ENCODE measurements at places on chromosomes 11 and 22. TPM values are rescaled to one million over a fixed set of nuclear protein-coding genes. Genes with fewer than 3 reads are reported as not detected.

The PDE3B gene
- polyA plus RNA-seq, result 1.1 TPM

The TSGA10IP gene
- not detected for polyA plus RNA-seq

The ACR gene
- polyA plus RNA-seq, result not detected

The SIK3 gene
- polyA plus RNA-seq, result 52.1 TPM

GRCh38 chr11:47850337-47850736 lies 2.2 kb upstream of the NUP160 start:
- H3K4me1 ChIP-seq, result peaks cover 64% of the 10 kb centered on the region
- no peaks in the 10 kb centered on the region for H3K27me3 ChIP-seq
- peak overlapping the region; percentile 94 for H3K27ac ChIP-seq

DNA sequence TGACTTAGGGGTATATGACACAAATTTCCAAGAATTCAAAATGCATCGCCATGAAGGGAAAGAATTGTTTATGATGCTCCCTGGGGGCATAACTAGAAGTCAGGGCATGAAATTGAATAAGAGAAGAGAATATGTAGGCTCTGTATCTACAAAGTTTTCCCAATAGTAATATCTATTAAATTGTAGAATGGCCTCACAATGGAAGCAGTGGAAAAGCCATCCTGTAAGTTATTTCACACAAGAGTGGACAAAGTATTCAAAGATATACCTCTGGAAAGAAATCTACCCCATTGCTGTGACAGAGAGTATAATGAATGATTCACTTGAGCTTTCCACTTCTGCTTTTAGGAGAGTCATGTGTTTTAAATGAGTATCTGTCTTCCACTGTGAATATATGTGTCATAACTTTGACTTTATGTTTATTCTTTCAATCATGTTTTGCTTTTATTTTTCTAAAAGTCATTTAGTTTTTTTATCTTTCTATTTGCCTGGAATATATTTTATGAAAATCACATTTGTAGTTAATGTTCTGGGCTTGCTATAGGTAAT lies 65.7 kb upstream of the DDI1 start:
- no peak for DNase-seq
- no peak overlapping the region for H3K27ac ChIP-seq
- no peaks in the 10 kb centered on the region for H3K36me3 ChIP-seq
- H3K4me1 ChIP-seq, result no peaks in the 10 kb centered on the region
- no peak overlapping the region for H3K4me3 ChIP-seq

DNA sequence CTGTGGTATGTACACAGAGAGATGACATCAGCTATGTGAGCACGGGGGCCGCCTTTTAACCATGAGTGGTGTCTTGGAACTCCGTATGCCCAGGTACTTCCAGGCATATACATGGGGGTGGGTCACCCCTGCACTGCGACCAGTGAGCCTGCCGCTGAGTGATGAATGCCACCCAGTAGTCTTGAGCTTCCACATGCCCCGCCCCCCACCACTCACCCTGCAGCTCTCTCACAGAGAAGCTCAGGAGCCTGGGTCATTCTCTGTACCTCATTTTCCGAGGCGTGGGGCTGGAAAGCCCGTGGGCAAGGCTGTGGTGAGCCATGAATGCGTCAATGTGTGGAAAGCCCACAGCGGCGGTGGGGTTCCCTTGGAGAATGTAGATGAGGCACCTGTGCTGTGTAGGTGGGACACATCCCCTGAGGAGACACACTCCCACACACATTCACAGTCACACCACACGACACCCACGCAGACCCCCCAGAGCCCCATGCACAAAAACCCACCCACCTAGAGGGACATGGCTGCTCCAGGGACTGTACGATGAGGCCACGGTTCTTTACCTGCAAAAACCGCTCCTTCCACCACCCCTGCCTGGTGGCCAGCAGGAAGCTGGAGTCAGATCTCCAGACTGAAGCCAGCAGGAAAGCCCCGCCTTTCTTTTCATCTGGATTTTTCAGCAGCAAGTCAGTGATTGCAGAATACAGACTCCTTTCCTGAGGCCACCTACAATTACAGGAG lies 67.6 kb downstream of the PIWIL3 start:
- DNase-seq, result no peak
- H3K36me3 ChIP-seq, result no peaks in the 10 kb centered on the region
- H3K27ac ChIP-seq, result no peak overlapping the region
- no peak overlapping the region for H3K4me3 ChIP-seq

DNA sequence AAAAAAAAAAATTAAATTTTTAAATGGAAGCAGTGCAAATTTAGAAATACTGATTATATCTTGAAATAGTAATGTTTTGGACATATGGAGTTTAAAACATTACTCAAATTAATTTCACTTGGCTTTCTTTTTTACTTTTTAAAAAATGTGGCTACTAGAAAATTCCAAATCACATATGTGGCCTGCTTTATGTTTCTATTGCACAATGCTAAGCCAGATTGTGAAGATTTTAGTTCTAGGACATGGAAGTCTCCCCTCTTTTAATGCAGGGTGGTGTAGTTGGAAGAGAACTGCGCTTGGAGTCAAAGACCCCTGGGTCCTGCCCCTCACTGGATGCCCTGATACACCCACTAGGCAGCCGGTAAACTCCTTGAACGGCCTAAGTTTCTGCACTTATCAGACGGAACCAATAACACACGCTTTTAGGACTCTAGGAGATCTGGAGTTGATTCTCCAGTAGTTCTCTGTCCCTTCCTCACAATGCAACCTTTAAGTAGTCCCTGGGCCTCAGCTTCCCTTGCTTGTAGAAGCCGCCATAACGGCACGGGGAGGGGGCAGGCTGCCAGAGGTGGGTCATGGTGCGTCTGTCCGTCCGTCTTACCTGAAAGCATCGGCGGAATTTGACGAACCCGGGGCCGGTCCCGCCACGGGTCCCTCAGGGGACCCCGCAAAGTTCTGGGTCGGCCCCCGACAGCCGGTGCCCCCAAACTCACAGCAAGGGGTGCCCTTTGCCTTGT lies 505 bp downstream of the FAM227A start:
- no peaks in the 10 kb centered on the region for H3K27me3 ChIP-seq
- no peaks in the 10 kb centered on the region for H3K36me3 ChIP-seq
- H3K4me1 ChIP-seq, result peaks cover 5% of the 10 kb centered on the region
- peak overlapping the region; percentile 100 for H3K4me3 ChIP-seq
- no peak for DNase-seq

GRCh38 chr22:50315289-50316113 lies 8.1 kb upstream of the PLXNB2 start:
- no peak for DNase-seq
- H3K36me3 ChIP-seq, result no peaks in the 10 kb centered on the region
- no peaks in the 10 kb centered on the region for H3K27me3 ChIP-seq
- H3K4me1 ChIP-seq, result peaks cover 20% of the 10 kb centered on the region

DNA sequence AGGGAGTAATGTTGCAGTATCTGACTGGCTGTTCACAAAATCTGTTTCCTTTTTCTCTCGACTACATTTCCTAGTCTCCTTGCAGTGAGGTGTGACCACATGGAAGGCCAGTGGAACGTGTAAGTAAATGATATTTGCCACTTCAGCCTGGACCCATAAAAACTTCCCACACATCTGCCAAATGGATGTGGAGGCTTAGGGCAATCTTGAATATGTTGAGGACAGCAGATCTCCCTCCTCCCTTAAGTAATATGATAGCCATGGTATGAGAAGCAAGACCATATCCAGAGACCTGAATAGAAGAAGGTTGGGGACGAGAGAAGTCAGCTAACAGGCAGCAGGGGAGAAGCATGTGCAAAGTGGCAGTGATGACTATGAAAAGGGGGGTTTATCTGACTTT lies 33.0 kb upstream of the C11orf87 start:
- no peak for DNase-seq
- no peaks in the 10 kb centered on the region for H3K27me3 ChIP-seq
- no peaks in the 10 kb centered on the region for H3K4me1 ChIP-seq
- no peak overlapping the region for H3K27ac ChIP-seq

DNA sequence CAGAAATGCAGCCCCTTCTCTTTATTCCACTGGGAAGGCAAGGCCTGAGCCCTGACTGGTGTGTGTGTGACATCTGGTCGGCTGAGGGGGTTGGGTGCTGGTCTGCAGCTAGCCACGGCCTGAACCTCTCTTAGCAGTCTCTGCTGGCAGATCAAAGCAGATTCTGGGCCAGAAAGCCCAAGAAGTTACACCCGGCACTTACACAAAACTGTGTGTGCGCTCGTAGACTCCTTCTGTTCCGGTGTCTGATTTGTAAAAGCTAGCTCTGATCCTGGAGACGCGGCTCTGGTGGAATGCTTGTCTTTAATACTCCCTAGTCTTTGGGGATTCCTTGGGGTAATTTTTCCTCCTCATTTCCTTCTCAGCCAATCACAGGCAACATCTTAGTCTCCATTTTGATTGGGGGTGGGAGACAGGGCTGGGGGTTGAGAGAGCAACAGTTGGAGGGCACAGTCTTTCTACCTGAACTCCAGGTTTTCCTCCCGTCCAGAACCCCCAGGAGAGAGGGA lies 5.5 kb downstream of the PKNOX2 start:
- H3K27me3 ChIP-seq, result peaks cover 91% of the 10 kb centered on the region
- DNase-seq, result no peak
- peaks cover 11% of the 10 kb centered on the region for H3K36me3 ChIP-seq
- no peak overlapping the region for H3K27ac ChIP-seq
- H3K4me1 ChIP-seq, result peaks cover 12% of the 10 kb centered on the region

DNA sequence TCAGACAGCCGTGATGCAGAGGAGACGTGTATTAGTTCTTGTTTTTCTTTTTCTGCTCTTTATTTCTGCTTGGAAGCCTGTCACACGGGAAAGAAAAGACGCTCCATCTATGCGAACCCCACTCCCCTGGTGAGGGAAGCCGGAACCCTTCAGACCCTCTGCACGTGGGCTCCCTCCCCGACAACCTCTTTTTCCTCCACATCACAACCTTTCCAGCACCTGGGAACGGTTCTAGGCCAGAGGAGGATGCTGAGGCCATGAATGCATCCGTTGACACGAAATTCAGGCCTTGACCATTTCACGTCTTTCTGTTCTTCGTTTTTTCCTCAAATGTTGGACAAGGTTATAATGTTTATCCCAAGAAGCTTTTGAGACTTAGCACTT lies 85.3 kb upstream of the WNT7B start:
- no peak overlapping the region for H3K27ac ChIP-seq
- H3K4me1 ChIP-seq, result peaks cover 40% of the 10 kb centered on the region
- peak overlapping the region; percentile 25 for H3K4me3 ChIP-seq
- no peak for DNase-seq
- H3K36me3 ChIP-seq, result no peaks in the 10 kb centered on the region

DNA sequence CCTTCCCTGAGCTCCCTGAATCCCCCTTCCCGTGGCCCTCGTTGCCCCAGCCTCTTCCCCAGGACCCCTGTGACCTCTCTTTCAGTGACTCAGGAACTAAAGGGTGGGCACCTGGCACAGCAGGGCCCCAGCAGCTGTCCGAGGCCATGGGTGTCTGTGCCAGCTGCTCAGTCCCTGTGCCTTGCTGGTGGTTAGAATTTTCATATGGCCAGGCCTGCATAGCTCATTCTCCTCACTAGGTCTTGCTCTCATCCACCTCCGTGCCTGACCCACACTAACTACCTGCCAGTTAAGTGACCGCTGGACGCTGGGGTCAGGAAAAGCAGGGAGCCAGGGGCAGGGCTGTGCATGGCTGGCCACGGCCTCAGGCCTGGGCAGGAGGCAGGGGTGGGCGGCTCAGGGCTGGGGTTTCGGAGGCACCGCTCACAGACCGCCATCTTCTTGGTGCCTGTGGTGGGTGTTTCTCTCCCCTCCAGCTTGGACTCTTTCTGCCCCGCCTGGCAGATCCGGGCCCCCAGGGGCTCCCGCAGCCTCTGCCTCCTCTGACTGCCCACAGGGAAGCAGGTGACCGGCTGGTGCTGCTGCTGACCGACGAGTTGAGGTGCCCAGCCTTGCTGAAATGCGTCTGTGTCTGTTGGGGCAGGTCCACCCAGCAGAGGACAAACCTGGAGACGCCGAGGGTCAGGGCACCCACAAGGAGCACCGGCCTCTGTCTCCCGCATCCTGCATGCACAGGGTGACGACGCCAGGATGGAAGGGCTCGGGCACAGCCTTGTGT lies 20.3 kb downstream of the MRGPRD start:
- DNase-seq, result no peak
- H3K4me3 ChIP-seq, result no peak overlapping the region
- H3K4me1 ChIP-seq, result peaks cover 14% of the 10 kb centered on the region
- peaks cover 6% of the 10 kb centered on the region for H3K36me3 ChIP-seq

DNA sequence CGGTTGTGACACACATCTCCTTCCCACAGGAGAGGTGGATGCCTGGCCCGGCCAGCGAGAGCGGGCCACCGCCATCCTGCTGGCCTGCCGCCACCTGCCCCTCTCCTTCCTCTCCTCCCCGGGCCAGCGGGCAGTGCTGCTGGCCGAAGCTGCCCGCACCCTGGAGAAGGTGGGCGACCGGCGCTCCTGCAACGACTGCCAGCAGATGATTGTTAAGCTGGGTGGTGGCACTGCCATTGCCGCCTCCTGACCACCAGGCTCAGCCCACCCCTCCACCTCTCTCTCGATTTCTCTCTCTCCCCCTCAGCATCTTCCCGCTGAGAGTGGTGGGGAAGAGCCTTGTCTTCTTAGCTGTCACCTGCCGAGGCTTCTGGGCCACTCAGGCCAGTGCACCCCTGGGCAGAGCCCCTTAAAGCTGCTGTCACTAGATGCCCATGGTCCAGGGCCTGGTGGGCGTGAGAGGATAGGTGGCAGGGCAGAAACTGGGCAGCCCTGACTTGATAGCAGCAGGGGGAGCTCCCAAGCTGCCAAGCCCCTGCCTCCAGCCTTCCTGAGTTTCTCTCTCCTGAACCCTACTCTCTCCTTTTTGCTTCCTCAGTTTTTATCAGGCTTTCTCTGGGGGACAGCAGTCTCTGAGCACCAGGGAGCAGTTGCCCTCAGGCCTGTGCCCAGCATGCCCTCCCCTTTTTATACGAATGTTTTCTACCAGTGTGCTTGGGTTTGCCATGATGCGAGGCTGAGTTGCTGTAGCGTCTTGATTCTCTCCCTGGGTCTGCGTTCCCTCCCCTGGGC lies 9.3 kb downstream of the SHISA8 start:
- H3K27me3 ChIP-seq, result peaks cover 6% of the 10 kb centered on the region
- peaks cover 23% of the 10 kb centered on the region for H3K4me1 ChIP-seq
- H3K27ac ChIP-seq, result peak overlapping the region; percentile 78
- peaks cover 7% of the 10 kb centered on the region for H3K36me3 ChIP-seq
- H3K4me3 ChIP-seq, result no peak overlapping the region

GRCh38 chr11:1844221-1845094 lies 5.7 kb downstream of the TNNI2 start:
- H3K27ac ChIP-seq, result peak overlapping the region; percentile 89
- peak; percentile 35 for DNase-seq
- H3K27me3 ChIP-seq, result no peaks in the 10 kb centered on the region
- H3K36me3 ChIP-seq, result no peaks in the 10 kb centered on the region
- H3K4me3 ChIP-seq, result peak overlapping the region; percentile 86

- no peaks in the 10 kb centered on the region for H3K36me3 ChIP-seq
- no peak for DNase-seq
- no peak overlapping the region for H3K4me3 ChIP-seq
- peaks cover 6% of the 10 kb centered on the region for H3K27me3 ChIP-seq
- H3K27ac ChIP-seq, result no peak overlapping the region
These were observed 55.5 kb downstream of the CHRDL2 start for GRCh38 chr11:74675761-74676160.

Measured in naive B cell (primary cell).